ENCODE measurements at places on chromosomes 1 and 21. TPM values are rescaled to one million over a fixed set of nuclear protein-coding genes. Genes with fewer than 3 reads are reported as not detected.

Gene PITHD1
- 60.3 TPM for total RNA-seq

Gene XCL1
- total RNA-seq, result not detected

Gene RUNX3
- total RNA-seq, result 5.6 TPM

Gene IGFN1
- 0.59 TPM for total RNA-seq

Gene GSTM5
- total RNA-seq, result 3.6 TPM

Gene PGBD5
- 0.59 TPM for total RNA-seq

Gene ANGPTL7
- 30.3 TPM for total RNA-seq

Gene BARHL2
- not detected for total RNA-seq

Gene ZSWIM5
- total RNA-seq, result 3.3 TPM

Gene SLAMF6
- total RNA-seq, result 1.1 TPM

Gene LCE1C
- not detected for total RNA-seq

Gene IL10
- total RNA-seq, result 4.3 TPM

Gene LY9
- 5.9 TPM for total RNA-seq

Gene MIB2
- total RNA-seq, result 69.5 TPM

Gene VCAM1
- total RNA-seq, result 10.4 TPM

Gene FOXO6
- total RNA-seq, result 0.98 TPM

Gene CFHR5
- total RNA-seq, result not detected

Gene RGL1
- 24.9 TPM for total RNA-seq

Gene MNDA
- 5.3 TPM for total RNA-seq

Gene LCE2D
- total RNA-seq, result not detected

Gene TMEM52
- total RNA-seq, result 1.6 TPM

Gene TMEM125
- total RNA-seq, result not detected

Gene IVL
- not detected for total RNA-seq

Gene SDC3
- total RNA-seq, result 16.5 TPM

Gene ZMYND12
- total RNA-seq, result 3.8 TPM

Gene OR10K2
- total RNA-seq, result not detected

Gene EFCAB7
- total RNA-seq, result 5.6 TPM

Gene CD1B
- not detected for total RNA-seq

Gene SAMD11
- total RNA-seq, result 23.0 TPM

Gene EPHA10
- 0.73 TPM for total RNA-seq

Gene ACP6
- total RNA-seq, result 5.1 TPM

Gene CD52
- total RNA-seq, result 12.3 TPM

Gene ZRANB2
- total RNA-seq, result 90.9 TPM
